ENCODE measurements at places on chromosomes 6 and 20.

GRCh38 chr6:110085285-110085684 lies 94.2 kb downstream of the WASF1 start:
- DNase-seq, result no peak

GRCh38 chr6:43995137-43995536 lies 132.1 kb downstream of the MRPL14 start:
- DNase-seq, result no peak

DNA sequence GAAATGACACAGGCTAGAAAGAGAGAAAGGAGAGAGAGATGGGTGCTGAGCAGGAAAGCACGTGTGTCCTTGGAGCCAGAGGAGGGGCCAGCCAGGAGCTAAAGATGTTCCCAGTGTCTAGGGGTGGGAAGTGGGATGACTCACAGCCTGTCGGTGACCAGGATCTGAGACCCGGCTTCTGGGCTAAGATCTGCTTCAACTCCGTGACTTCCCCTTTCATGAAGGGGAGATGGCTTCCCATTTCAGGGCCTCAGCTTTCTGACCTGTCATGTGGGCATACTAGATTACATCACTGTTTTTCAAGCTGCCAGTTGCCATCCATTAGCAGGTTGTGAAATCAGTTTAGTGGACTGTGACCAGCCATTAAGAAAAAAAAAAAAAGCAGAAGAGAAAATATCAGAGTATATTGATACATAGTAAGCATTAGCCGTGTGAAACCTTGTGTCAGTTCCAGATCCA lies 5.4 kb downstream of the TGM3 start:
- no peak for DNase-seq

GRCh38 chr6:131640100-131640499 lies 3.0 kb downstream of the ENPP3 start:
- no peak for DNase-seq

DNA sequence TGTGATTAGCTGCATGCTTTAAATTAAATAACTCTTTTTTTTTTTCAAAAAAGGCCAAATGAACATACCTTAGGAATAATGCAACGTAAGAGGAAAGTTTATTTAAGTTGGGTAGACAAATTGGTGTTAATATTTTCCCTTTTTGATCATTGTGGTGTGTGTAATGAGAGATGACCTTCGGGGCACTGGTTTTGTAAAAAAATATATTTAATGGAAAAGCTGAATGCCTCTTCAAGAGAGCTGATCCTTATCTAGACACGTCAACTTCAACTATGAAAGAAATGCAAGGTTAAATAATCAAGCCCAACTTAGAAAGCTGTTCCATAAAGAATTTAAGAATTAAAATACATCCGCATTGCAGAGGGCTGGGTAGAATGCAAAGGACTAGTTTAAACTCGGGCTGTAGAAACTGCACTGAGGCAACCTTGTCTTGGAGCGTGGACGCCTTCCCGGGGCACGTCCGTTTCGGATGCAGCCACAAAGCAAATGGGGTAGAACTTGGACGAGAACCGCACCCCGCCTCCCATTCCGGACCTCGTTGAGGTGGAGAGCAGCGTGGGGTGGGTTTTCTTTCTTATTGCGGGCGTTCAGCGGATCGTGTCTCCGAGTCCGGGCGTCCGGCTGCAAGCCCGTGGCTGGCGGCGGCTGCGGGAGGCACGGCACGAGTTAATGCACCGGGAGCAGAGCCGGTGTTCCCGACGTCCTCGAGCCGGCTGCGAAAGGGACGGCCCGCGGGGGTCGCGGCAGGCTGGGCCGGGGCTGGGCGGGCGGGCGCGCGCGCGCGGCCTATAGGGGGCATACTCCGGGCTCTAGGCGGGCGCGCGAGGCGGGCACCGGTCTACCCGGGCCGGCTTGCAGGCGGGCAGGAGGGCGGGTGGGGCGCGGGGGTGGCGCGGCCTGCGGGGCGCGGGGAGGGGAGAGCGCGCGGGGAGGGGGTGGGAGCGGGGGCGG lies 1.9 kb downstream of the JARID2 start:
- DNase-seq, result no peak

- DNase-seq, result no peak
These were observed 631.7 kb downstream of the TFAP2B start for GRCh38 chr6:51450248-51450957.

- DNase-seq, result no peak
These were observed 38.8 kb downstream of the C6orf52 start for GRCh38 chr6:10655508-10656055.

GRCh38 chr20:4681991-4682401 lies 39.7 kb upstream of the PRND start:
- no peak for DNase-seq

DNA sequence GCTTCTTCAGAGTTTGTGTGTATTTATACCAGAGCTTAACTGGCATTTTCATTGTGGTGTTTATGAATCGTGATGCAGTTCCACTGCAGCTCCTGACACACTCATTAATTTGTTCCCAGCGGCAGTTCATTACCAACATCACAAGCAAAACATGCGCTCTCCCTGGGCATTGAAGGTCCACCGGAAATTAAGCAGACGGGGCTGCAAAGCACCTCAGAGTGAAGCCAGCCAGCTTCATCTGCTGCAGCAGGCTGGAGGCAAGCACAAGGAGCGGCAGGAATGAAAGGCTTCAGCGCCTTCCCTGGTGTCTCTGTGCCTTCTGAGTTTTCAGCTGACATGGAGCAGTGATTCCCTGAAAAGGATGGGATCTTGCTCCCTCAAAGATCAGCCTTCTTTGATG lies 246.0 kb upstream of the SPTLC3 start:
- DNase-seq, result no peak

GRCh38 chr6:142013875-142014495 lies 118.7 kb upstream of the GJE1 start:
- no peak for DNase-seq

Measured in NCI-H1436 treated with DMSO at 0.1 percent for 48 hours (cell line).